ENCODE measurements at places on chromosomes 1 and 21.
A peak's percentile ranks its signal among the peaks of the same experiment; 100 is the strongest.

GRCh38 chr1:220888417-220888986 lies 9.3 kb downstream of the HLX start:
- DNase-seq = no peak

GRCh38 chr1:84997667-84998600 lies 1.0 kb upstream of the MCOLN2 start:
- no peak for DNase-seq

DNA sequence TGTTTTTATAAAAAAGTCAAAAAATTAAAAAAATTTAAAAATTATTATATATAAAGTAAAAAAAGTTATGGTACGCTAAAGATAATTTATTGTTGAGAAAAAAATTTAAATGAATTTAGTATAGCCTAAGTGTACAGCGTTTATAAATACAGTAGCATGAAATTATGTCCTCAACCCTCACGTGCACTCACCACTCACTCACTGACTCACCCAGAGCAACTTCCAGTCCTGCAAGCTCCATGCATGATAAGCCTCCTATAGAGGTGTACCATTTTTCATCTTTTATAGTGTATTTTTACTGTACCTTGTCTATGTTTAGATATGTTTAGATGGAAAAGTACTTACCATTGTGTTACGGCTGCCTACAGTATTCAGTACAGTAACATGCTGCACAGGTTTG lies 5.1 kb downstream of the DISC1 start:
- DNase-seq = no peak

DNA sequence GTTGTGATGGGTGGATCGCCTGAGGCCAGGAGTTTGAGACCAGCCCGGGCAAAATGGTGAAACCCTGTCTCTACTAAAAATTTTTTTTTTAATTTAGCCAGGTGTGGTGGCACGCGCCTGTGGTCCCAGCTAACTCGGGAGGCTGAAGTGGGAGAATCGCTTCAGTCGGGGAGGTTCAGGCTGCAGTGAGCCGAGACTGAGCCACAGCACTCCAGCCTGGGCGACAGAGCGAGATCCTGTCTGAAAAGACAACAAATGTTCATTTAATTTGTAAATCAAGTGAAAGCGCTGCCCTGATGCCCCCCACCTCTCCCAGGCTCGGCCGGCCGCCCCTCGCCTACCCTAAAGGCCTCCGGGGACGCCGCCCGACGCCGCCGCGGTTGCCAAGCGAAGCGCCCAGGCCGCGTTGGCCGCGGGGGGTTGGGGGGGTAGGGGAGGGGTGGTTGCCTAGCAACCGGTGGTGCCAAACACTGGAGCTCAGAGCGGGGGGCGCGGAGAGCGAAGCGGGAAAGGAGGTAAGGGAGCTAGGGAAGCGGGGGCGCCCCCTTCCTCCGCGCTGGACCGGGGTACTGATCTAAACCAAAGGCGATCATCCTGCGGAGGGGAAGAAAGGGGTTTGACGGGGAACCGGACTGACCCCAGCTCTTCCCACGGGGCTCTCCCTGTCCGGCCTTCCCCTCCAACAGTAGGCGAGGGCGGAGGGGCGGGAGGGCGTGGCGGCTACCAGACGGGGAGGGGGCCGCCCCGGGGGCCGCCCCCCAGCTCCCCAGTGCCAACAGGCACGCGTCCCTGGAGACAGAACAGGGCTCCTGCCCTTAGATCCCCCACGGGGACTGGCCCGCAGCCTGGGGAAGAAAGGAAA lies at the start of gene TEKT2:
Gene TEKT2, plus strand, starts transcription at position 460 of the 862 bp plus-strand sequence. CDS start 828 bp downstream, outside the sequence.
- DNase-seq = no peak

DNA sequence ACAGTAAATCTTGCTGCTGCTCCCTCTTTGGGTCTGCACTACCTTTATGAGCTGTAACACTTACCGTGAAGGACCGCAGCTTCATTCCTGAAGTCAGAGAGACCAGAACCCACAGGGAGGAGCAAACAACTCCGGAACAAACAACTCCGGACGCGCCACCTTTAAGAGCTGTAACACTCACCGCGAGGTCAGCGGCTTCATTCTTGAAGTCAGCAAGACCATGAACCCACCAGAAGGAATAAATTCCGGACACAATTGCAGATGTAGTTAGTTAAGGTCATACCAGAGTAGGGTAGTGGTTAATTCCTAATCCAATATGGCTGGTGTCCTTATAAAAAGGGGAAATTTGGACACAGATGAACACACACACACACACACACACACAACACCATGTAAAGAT lies 37.7 kb downstream of the VTCN1 start:
- no peak for DNase-seq

DNA sequence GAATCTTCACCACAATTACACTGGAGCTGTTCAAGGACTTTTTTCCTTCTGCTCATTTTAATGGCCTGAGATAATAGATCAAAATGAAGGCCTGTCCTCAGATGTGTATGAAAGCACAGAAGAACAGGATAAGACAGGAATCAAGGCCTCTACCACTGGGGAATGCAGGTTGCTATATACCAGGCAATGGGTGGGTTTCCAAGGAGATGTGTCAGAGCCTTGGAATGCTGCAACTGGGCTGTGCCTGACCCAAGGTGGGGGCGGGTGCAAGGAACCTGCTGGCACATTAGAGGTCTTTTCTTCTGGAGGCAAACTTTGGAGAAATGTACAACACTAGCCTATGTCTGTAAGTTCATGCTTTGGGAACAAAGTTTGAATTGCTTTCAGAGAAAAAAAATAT lies 21.7 kb upstream of the LAMC2 start:
- no peak for DNase-seq

GRCh38 chr21:42794551-42794950 lies 84.8 kb downstream of the WDR4 start:
- no peak for DNase-seq

DNA sequence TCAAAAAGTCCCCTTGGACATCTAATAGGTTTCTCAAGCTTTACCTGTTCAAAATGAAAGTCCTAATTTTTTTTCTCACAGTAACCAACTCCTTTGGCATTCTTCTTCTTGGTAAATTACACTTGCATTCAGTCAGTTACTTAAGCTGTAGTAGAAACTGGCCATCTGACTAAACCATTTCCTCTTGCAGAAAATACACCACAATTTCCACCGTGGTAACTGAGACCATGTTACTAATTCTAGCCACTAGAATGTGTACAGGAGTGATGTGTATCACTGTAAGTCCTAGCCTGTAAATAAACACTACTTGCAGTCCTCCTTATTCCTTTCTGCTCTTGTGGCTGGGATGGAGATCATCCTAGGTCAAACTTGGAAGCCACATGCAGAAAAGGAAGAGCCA lies 965.4 kb upstream of the TMPRSS15 start:
- DNase-seq = no peak

GRCh38 chr21:46425041-46425440 lies 33.6 kb upstream of the DIP2A start:
- no peak for DNase-seq

DNA sequence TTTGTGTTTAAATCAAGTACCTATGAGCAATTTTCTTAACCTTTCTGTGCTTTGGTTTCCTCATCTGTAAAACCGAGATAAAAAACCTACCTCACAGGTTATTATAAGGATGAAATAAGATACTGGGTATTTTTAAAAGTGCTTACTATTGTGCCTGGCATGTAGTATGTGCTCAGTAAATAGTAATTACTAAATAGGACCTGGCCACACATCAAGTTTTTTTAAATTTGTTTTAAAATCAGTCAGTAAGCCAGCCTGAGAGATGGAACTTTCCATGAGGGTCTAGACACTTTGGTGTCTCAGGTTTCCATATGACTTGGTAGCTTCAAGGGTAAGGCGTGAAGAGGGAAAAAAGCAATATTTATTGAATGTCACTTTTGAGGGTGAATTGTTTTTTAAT lies 7.0 kb upstream of the ATF3 start:
- DNase-seq = no peak

GRCh38 chr21:44761011-44761729 lies 40.5 kb downstream of the UBE2G2 start:
- DNase-seq = no peak

DNA sequence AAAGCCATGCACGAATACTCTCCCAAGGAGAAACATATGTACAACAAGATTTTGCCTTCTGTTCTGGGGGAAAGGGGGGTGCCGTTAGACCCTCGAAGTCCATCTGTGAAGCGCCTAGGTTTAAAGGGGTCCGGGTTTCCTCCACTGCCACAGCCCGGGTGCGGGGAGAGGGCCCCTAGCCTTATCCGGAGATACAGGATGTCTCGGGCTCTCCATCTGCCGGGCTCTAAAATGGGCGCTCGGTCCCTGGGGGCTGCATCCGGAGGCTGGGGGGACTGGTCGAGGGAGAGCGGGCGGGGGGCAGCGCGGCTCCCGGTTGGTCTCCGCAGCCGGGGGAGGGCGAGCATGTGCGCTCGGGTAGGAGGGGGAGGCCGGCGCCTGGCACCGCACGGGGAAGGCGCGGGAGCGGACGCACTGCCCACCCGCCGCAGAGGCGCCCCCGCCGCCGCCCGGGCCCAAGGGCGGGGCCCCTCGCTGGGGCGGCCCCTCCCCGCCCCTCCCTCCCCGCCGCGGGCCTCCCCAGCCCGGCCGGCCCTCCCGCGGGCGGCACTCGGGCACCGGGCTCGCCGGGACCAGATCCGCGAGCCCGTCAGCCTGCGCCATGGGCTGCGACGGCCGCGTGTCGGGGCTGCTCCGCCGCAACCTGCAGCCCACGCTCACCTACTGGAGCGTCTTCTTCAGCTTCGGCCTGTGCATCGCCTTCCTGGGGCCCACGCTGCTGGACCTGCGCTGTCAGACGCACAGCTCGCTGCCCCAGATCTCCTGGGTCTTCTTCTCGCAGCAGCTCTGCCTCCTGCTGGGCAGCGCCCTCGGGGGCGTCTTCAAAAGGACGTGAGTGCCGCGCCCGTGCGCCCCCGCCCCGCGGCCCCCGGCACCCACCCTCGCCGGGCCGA lies 63.1 kb downstream of the ELK4 start:
- DNase-seq = no peak

DNA sequence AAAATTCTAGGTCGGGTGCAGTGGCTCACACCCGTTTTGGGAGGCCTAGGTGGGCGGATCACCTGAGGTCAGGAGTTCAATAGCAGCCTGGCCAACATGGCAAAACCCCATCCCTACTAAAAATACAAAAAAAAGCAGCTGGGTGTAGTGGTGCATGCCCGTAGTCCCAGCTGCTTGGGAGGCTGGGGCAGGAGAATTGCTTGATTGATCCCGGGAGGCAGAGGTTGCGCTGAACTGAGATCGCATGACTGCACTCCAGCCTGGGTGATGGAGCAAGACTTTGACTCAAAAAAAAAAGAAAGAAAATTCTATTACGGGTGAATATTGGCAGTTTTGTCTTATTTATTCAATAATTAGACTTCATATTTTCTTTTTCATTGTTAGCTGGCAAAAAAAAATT lies 62.1 kb downstream of the SNX7 start:
- no peak for DNase-seq

GRCh38 chr1:2592672-2593071 lies 6.1 kb downstream of the PRXL2B start:
- no peak for DNase-seq

DNA sequence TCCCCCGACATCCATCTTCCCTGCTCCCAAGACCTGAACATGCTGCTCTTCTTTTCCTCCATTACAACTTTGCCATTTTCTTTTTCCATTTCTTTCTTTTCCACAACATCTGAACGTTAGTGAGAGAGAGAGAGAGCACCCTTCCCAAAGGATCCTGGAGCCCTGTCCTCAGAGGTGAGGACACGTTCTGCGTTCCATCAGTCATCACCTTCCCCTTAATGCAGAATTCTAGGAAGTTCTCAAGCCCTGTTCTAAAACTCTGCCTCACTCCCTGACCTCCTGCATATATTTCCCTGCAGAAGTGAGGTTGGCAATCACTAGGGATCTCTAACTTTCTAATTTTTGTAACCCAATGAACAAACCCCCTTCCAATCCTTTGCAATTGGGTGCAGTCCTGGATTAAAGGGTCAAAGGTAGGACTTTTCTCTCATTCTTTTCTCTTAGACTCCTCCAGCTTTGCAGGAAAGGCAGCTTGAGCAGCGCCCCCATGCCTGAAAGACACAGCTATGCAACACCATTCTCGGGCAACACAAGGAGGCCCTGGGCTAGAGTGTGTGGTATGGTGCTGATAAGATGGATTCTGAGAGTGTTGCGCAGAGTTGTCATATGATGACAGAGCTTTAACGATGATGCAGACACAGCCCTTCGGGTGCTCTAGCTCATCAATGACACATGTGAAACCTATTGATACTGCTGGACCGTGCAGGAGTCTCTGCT lies 59.2 kb upstream of the TNR start:
- no peak for DNase-seq

GRCh38 chr1:204286831-204287421 lies 72.8 kb downstream of the PLEKHA6 start:
- peak; percentile 10 for DNase-seq

- DNase-seq = no peak
Observed at GRCh38 chr1:86860424-86860823, 53.5 kb downstream of the SELENOF start.

DNA sequence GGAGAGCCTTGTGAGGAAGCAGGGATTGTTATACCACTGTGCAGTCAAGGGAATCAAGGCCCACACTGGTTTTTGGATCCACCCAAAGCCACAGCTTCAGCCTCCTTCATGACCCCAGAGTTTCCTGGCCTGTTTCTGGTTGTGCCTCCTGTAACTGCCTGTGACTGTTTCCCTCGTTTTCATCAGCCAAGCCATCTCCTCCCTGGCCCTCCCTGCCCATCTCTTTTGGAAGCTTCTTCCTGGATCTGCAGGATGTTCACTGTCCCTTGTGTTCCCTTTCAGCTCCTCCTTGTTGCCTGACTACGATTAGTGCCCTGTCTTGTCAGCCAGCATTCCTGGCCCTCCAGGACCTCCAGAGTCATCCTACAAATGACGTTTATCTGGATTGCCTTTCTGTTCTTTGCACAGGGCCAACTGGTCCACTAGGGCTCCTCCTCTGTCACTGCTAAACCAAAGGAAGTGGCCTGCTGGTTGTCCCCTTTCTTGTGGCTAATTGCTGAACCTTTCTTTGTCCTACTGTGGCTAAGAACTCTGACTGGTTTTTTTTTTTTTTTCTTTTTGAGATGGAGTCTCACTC lies 17.9 kb downstream of the SFT2D2 start:
- no peak for DNase-seq

GRCh38 chr1:156865865-156866248 lies 5.2 kb downstream of the NTRK1 start:
- no peak for DNase-seq

GRCh38 chr1:245378311-245378722 lies 223.5 kb downstream of the KIF26B start:
- DNase-seq = peak; percentile 13

GRCh38 chr21:16504766-16505165 lies 775.0 kb downstream of the USP25 start:
- DNase-seq = no peak

Data from T-helper 2 cell treated with Interferon-gamma antibody and Interleukin-4, amounts not matched to agents 5 μg/mL and 100 μg/mL, for 36 hours (primary cell).